Renal cortical epithelial cell (primary cell): ENCODE measurements at places on chromosomes 2 and 18. TPM values are rescaled to one million over a fixed set of nuclear protein-coding genes. Genes with fewer than 3 reads are reported as not detected.
A peak's percentile ranks its signal among the peaks of the same experiment; 100 is the strongest.

GRCh38 chr2:55842046-55842445 lies 81.5 kb downstream of the EFEMP1 start:
- peak; percentile 20 for DNase-seq

The PMS1 gene
- 23.6 and 28.4 TPM in 2 replicates for total RNA-seq

DNA sequence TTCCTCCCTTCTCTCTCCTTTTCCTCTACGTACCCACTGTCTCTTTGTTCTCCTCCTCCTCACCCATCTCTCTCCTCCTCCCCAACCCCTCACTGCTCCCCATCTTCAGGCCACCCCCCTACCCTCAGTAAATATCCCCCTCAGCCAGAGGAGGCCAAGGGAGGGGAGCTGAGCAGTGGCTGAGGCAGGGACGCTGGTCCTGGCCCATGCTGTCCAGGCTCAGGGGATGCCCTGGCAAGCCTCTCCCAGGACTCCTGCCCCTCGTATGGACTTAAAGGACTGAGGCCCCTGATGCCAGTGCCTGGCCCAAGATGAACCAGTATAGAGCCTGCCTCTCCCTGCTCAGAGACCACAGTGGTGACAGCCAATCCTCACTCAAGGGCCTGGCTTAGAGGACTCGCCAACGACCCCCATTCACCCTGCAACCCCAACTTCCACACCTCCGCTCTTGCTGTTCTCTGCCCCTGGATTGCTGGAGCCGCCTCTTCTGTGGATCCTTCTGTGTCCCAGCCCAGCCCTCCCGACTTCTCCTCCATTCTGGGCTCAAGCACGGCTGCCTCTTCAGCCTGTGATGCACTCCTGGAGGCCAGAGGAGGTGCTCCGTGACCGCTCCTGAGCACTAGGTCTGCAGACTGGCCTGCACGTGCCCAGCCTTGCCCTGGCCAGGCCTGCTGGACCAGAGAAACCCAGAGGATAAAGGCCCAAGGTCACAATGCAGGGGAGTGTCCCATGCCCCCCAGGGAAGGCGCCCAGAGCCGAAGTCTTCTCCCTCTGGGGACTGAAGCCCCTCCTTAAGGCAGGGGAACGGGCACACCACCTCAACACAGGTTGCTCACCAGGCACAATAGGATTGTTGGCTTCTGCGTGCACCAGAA lies 9.5 kb upstream of the DUSP2 start:
- DNase-seq, result no peak

DNA sequence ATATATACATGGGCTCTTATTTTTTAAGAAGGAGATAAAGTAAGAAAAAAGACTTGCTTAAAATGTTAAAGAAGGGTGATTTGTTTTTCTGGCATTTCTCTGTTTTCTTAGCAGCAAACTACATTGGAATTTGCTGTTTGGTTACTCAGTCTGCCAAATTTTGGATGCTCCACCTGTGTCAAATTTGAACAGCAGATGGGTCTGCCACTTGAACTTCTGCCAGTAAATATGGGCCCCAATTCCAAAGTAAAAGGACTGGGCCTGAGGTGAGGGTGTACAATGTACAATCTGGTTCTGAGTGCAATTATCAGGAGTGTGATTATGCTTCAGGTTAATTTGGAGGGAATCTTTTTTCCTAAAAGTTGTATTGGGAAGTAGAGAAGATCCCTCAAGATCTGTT lies 794.5 kb downstream of the DSC3 start:
- no peak for DNase-seq

DNA sequence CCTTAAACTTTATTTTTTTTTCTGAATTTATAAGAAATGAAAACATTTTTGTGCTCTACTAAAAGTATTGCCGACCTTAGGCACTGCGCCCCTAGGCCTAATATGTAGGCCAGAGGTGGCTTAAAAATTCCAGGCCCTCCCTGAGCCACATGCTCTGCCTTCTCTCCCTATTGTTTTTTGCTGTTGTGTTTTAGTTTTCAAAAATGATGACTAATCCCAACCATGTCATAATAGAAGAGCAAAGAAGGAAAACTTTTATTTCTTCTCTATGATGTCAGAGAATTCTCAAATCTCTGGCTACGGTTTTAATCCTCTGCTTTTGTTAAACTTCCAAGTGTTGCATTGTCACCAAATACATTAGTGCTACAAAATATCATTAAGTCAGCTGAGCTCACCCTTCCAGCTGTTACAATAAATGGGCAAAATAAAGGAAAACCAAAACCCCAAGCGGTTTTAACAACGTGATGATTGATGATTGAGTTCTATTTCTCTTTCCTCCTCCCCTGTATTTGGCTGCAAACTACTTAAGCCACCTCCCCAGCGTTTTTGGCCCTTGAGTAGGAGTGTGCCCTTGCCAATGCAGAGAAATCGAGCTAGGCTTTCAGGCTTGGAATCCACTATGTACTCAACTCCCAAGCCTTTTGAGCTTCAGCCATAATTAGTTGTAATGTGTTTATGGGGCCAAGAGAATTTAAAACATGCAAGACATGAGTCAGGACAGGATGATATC lies 163.5 kb upstream of the POU3F3 start:
- no peak for DNase-seq
